ENCODE measurements at places on chromosomes 2 and 18.
A peak's percentile ranks its signal among the peaks of the same experiment; 100 is the strongest.

DNA sequence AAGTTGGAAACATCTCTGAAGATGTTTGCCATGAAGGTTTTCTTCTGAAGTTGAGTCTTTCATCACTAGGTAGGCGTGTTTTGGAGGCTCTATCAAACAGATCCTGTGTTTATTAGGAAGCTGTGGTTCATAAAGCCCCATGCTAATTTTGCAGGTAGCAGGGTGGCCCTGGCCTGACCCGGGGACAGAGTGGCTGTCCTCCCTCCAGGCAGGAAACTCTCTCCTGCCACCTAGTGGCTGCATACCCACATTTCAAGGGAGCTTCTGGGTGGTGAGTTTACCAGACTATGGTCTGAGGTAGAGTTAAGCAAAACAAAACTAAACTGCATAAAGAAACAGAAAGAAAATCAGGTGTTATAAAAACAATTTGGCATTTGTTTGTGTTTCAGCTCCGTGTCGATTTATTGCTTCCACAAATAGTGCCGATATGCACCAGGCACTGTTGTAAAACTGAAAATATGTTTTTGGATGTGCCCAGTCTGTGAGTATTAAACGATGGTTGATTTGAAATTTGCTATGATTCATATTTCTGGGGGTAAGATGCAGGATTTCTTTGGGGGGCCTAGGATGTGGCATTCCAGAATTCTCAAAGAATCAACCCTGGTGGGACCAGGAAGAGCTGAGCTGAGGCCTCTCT, 26.0 kb upstream of the IL37 start:
- peak; percentile 66 for DNase-seq

- no peak for DNase-seq
These were observed 24.5 kb downstream of the CYP27A1 start for GRCh38 chr2:218806346-218806978.

GRCh38 chr2:187995556-187995955, 296.1 kb upstream of the GULP1 start:
- DNase-seq: no peak

DNA sequence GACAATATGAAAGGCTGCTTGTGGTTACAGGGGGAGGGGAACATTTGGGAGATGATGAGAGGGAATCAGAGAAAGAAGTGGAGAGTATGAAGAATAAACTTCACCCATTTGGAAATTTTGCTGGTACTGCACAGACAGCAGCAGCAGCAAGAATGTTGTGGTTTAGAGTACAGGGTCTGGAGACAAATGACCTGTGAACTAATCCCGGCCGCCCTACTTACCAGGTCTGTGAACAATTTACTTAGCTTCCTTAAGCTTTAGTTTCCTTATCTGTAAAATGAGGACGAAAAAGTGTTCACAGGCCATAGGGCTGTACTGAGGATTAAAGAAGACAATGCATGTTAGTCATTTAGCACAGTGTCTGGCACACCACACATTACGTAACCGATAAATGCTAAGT, 685.4 kb upstream of the CELF4 start:
- DNase-seq: no peak

DNA sequence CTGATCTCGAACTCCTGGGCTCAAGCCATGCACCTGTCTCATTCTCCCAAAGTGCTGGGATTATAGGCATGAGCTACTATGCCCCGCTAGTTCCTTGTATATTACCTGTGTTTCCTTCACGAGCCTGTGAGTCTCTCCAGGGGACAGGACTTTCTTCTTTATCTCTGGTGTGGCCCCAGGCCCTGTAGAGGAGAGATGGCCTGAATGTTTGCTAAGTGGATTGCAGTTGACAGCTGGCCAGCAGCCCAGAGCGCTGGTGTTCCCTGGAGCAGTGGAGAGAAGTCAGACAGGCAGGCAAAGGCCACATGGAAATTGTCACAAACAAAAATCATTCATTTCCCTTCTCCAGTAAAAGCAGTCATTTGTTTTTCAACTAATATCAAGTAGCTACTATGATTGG, 17.9 kb downstream of the LPIN1 start:
- no peak for DNase-seq

GRCh38 chr2:152559008-152559407, 158.3 kb downstream of the PRPF40A start:
- DNase-seq: no peak

- DNase-seq: no peak
These were observed 349.0 kb upstream of the PKDCC start for GRCh38 chr2:41698678-41699422.

DNA sequence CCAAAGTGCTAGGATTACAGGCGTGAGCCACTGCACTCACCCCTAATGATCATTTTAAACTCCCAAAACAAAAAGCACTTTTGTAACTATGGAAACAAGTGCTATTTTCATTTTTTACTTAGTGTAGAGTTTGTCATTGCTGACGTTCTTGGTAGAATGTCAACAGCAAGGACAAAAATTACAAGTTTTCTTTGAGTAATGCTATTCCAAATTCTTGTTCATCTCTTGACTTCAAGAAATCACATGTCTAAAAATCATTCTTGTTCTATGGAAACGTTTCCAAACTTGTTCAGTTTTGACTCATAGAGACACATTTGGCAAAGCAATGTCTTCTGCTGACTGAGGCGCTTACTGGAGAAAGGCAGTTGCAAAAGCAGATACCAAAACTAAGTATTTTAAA, 82.6 kb downstream of the MBP start:
- DNase-seq: no peak

DNA sequence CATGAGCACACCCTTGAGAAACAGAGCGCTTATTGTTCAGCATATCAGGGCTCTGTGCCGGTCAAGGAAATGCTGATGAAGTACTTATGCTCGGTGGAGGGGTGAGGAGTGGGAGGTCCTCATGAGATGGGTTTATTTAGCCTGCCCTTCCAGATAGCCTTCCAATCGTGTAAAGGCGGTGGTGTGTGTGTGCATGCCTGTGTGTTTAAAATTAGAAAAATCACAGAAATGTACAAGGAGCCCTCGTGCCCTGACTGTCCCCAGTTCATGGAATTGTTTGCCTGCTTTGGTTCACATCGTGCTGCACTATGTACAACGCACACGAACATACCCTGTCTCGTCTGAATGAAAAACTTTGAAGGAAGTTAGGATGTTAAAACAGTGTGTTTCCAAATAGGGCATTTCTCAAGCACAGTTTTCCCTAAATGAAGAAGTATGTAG, 158.6 kb downstream of the AQP4 start:
- DNase-seq: no peak

DNA sequence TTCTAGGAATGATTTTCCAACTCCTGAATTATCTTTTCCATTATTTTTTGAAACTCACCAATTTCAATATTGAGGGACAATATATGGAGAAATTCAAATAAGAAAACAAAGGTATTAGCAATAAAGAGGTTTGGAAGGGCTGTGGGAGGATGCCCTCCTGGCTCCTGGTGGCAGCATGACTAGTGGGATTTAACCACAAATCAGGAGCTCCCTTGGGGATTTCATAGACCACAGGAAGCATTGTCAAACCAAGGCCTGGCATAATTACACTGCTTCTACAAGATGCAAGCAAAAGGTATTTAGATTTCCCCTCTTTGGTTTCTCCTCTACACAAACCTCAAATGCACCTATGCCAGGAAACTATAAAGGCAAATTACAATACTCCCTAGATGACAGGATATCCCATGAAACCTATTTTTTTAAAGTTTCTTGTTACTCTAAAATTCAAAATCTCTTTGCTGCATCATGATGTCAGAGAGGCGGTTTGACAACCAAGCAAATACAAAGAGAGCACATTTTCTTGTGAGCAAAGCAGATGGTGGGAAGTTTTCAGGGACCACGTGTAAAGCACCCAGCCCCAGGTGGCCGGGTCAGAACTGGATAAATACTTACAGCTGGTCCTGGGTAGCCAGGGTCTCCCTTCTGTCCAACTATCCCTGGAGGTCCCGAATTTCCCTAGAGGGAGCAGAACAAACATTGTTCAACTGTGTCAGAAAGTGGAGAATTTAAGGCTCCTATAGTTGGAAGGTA, 67.9 kb downstream of the COL6A3 start:
- no peak for DNase-seq

GRCh38 chr2:118130385-118130784, 42.1 kb downstream of the INSIG2 start:
- no peak for DNase-seq

- no peak for DNase-seq
These were observed 95.9 kb upstream of the SPTBN1 start for GRCh38 chr2:54360055-54360792.

DNA sequence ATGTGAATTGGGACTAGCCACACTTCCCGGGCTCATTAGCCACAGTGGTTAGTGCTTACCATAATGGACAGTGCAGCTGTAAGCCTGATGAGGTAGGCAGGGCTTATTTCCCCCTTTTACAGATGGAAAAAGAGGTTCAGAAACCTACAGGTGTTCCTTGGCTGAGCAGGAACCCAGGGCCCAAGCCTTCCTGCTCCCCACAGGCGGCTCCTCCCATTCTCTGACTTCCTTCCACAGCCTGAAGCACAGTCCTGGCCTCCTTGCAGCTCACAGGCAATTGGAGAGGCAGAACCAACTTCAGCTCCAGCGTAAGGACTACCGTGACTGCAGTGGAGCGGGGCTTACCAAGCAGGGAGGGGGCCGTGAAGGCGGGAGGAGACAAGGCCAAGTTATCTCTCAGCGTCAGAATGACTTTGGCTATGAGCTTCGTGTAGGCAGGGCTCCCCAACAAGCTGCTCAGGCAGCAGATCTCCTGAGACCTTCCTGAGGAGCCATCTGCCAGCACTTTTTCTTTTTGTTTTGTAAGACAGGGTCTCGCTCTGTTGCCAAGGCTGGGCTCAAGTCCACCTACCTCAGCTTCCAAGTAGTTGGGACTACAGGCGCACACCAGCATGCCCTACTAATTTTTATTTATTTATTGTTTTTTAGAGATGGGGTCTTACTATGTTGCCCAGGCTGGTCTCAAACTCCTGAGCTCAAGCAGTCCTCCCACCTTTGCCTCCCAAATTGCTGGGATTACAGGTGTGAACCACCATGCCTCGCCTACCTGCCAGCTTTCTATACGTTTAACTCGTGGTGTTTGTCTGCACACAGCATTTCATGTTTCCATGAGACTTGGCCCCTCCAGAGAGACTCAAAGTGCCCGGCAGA, 34.2 kb upstream of the NT5DC4 start:
- DNase-seq: no peak

GRCh38 chr2:43313642-43314017, 87.2 kb upstream of the ZFP36L2 start:
- no peak for DNase-seq

GRCh38 chr2:3575534-3576262, 638 bp downstream of the RPS7 start:
- peak; percentile 38 for DNase-seq

- no peak for DNase-seq
These were observed 61.8 kb downstream of the CAB39 start for GRCh38 chr2:230774348-230774951.

- DNase-seq: no peak
These were observed 177.2 kb downstream of the BCL11A start for GRCh38 chr2:60376252-60376651.

DNA sequence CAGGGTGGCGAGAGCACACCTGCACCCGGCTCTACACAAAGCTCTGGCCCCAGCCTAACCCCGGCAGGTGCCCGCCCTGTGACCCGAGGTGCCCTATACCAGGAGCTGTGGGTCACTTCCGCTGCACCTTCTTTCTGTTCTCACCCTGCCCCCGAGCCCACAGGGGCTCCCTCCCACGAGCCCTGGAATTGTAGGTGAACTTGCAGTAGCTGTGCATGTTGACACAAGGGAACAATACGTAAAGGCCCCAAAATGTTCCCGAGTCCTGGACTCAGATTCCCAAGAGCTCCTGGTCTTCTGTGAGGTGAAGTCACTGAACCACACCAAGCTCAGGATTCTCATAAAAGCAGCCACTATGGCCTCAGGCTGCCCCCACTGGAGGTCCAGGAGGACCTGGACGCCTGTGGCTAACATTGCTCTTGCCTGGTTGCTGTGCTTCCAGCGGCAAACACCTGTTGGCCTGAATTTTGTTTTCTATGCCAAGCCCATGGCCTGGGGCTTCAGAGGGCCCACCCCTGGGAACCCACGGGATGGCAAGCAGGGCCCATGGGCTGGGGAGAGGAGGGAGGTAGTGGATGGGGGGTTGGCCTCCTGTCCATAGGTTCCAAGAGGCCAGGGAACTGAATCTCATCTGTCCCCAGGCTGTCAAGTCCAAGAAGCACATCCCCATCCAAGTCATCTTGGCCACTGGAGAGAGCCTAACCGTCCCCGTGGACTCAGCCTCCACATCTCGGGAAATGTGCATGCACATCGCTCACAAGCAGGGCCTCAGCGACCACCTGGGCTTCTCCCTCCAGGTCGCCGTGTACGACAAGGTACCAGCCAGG, 23.2 kb upstream of the GPR17 start:
- DNase-seq: no peak

DNA sequence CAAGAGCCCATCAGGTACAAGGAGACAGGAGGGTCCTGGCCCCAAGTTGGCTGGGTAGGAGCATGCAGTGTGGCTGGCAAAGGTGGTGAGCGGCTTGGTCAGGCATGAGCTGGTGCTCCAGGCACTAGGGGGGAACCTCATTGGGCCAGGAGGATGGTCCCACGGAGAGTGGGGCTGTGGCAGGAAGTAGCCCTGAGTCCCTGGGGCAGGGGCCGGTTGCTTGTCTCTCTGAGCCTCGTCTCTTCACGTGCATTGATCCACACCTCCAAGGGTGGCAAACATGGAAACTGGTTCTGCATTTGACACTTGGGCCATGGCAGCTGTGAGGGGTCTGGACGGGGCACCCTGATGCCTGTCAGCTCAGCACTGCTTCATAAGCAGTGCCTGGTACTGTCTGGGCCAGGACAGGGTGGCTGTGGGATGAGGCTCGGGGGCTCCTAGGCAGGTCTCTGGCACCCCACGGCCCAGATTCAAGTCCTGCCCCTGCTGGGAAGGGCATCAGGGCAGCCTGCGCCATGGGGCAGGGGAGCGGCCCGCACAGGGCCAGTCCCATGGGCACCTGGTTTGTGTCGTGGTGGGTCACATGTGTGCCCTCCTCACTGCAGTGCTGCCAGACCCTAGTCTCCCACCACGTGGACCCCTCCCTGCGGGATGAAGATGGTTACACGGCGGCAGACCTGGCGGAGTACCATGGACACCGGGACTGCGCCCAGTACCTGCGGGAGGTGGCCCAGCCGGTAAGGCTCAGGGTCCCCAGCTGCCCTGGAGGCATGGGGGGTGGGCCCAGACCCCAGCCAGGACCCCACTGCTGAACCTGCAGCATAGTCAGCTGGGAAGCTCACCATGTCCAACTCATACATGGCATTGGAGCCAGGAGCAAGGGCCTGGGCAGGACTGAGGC, 16.4 kb downstream of the ESPNL start:
- DNase-seq: no peak

DNA sequence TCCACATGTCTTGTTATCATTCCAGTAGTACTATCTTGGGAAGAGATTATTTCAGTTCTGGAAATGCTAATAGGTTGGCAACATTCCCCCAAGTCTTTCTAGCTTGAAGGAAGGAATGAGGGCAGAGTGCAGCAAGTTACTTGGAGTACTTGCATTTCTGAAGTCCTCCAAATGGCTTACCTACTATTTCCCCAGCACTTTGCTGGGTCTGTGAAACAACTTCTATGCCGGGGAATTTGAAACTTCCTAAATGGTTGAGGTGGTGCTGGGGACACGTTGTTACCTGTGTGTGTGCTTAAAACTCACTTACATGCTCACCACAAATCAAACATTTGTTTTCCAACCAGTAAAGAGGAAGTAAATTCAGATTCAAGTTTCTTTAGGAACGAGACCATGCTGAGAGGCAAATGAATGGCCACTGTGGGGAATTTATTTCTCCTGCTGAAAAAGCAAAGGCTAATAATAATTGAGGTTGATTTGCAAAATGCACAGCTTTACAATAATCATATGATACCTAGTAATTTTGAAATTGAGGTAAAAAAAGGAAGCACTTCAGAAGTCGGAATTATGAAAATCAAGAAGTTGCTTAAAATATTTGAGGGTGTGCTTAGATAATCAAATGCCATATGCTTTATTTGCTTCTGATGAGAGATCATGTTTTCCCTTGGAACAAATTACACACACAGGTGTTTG, 1167.7 kb upstream of the ZEB2 start:
- DNase-seq: no peak

Measured in activated CD4-positive, alpha-beta T cell treated with anti-CD3 and anti-CD28 coated beads, Interleukin-2, amount 10 ng/mL, durations not matched to agents 7 days and 5 days (primary cell).